ENCODE measurements at places on chromosomes 11 and 22.
A peak's percentile ranks its signal among the peaks of the same experiment; 100 is the strongest.

DNA sequence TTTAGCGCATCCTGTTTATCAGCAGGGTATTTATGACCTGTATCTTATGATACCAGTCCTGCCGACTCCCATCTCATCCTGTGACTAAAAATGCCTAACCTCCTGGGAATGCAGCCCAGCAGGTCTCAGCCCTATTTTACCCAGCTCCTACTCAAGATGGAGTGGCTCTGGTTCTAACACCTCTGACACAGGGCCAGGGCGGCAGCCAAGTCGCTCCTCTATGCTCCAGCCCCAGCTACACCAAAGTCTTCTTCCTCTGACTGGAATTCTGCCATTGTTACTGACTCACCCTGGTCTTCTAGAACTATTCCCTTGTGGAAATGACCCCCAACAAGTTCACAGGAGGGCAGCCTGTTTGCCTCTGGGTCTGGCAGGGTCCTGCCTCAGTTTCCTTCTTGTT, 7.9 kb upstream of the C1QTNF6 start:
- no peak for DNase-seq

DNA sequence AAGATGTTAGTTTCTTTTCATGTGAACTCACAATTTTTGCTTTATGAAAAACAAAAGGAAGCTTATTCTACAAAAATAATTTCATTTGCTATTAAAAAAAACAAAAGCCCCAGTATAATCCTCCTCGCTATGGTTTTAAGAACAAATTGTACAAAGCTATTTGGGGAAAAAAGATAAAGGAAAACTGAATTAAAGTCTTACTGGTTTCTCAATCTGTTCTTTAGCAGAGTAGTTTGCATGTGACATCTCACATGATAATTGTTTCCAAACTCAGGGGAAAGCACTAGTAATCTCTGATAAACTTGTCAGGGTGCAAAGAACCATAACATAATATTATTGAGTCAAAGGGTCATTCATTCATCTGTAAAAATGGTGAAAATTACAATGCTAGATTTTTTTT, 2.9 kb upstream of the DDI1 start:
- DNase-seq = no peak

GRCh38 chr11:126202646-126203359, 8.6 kb downstream of the RPUSD4 start:
- no peak for DNase-seq

- DNase-seq = no peak
Observed at GRCh38 chr11:31484497-31484896, 24.9 kb downstream of the IMMP1L start.

- no peak for DNase-seq
Observed at GRCh38 chr11:34427186-34427805, 11.4 kb upstream of the CAT start.

DNA sequence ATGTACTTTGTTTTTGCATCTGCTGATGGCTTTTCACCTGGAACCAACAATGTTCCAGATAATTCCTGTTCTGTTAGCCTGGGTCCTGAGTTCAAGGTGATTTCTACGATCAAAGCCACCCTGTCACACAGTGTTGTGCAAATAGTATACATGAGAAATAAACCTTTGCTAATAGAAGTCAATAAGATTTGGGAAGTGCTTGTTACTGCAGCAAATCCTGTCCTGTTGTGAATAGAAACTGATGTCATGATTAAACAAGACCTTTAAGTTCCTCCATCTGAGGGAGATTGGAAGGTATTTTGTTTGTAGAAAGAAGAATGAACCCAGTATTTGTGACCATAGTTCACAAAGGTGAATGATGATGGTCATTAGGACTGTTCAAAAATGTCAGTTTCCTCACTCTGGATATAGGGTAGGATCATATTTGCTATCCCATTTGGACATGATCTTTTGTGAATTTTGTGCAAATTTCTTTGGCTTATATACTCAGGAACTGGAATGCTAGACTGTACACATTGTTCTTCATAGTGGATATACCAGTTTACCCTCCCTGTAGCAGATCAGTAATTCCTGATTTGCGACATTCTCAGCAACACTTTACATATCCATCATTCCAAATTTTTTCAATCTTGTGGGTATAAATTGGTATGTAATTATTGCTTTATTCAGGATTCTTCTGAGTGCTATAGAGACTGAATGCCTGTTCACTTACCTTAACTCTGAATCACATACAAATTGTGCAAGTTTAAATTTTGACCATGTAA, 428.5 kb downstream of the METTL15 start:
- no peak for DNase-seq

GRCh38 chr22:43488031-43488866, 76.4 kb downstream of the MPPED1 start:
- no peak for DNase-seq

DNA sequence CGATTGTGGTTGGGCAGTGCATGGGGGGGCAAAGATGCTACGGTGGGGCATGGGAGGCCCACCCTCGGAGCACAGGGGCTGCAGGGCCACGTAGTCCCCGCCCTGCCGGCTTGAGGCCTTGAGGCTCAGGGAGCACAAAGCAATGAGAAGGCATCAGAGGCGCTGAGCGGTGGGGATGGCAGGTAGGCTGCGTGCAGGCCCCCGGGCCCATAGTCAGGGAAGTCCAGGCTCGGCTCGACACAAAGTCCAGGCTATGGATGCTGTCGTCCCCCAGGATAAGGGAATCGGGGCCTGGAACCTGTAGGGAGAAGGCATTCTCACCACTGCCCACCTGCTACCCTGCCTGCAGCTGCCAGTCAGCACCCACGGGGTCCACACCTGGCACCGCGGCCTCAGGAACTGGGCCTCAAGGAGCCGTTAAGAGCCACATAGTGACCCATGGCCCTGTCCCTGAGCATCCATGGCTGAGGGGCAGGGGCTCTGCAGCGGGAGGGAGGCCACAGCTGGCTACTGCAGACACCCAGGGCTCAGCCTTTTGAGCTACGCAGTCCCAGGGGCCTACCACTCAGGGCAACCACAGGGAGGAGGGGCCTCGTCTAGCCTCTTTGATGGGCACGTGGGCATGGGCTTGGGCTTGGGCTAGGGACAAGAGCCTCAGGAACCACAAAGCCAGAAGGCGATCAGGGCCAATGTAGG, 179.7 kb downstream of the IGLL1 start:
- no peak for DNase-seq

DNA sequence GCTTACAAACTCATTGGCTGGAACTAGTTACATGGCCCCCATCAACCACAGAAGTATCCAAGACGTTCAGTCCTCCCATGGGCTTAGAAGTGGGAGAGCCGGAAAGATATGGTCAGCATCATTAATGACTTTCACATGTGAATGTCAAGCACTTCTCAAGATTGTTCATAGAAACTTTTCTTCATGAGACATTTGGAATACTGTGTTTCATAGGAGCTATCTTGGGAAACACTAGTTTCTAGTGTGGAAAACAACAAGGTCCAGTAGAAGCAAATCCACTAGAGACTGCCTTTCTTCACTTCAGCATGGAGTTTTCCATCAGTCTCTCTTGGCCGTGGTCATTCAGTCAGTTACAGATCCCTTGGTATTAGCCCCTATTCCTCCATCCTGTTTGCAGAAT, 160.9 kb downstream of the C11orf91 start:
- no peak for DNase-seq

- no peak for DNase-seq
Observed at GRCh38 chr11:128291835-128292234, 295.5 kb downstream of the ETS1 start.

GRCh38 chr11:35158701-35159510, 19.9 kb downstream of the CD44 start:
- no peak for DNase-seq

DNA sequence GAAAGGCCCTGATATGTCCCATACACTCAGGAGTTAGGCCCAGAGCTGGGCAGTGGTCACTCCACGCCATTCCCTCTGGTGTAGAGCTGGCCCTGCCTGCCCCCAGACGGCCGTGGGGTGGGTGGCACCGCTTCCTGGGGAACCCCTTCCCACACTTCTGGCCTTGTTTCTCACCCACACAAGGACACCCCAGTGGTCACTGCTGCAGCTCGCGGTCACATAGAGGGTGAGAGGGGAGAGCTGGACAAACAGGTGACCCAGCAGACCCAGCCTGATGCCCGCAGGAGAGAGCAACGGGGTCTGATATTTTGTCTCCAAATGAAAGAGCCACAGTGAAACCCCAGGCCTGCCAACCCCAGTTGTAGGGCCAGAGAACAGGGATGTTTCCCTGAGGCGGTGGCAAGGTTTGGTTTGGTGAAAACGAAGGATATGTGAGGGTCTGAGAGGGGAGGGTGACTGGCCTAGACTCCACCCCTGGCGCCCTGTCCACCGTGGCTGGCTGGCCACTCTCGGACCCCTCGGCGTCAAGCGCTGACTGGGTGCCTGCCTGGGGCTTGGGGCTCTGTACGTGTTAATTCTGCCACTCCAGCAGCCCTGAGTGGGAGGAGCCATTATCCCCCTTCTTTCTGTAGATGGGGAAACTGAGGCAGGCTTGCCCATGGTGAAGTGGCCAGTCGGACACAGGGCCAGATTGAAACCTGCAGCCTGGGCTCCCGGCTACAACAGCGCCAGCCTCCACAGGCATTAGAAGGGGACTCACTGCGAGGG, 71.0 kb upstream of the PPARA start:
- DNase-seq = no peak

DNA sequence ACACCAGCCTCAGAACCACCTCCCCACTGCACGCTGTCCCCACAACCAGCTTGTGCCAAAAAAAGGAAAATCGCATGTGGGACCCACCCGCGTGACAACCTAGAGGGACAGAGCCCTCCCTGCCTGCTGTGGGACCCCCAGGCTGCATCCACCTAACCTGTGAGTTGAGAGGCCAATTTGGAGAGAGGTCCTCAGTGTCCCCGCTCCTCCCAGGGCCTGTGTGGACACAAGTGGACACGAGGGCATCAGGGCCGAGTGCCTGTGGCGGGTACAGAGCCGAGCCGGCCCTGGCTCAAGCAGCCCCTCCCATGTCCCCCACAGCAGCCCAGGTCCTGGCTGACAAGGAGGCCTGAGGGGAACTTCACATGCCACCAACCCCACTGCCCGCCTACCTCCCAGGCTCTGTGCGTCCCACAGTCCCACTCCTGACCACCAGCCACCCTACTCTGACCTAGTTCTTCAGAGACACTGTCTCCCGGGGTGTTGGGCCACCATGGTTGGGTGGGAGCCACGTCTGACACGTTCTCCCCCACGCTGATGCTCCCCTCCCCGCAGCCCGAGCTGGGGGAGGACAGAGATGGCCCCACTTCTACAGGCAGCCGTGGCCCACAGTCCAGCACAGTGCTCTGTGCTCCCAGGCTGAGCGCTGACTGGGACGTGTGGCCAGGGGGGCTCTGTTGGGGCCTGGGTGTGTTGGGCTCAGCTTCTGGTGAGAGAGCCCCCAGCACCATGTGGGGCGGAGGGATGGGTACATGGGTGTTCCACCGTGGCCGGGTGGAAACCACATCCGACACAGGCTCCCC, 19.2 kb downstream of the SELENOO start:
- no peak for DNase-seq

- no peak for DNase-seq
Observed at GRCh38 chr11:93659196-93659595, 2.3 kb upstream of the CEP295 start.

DNA sequence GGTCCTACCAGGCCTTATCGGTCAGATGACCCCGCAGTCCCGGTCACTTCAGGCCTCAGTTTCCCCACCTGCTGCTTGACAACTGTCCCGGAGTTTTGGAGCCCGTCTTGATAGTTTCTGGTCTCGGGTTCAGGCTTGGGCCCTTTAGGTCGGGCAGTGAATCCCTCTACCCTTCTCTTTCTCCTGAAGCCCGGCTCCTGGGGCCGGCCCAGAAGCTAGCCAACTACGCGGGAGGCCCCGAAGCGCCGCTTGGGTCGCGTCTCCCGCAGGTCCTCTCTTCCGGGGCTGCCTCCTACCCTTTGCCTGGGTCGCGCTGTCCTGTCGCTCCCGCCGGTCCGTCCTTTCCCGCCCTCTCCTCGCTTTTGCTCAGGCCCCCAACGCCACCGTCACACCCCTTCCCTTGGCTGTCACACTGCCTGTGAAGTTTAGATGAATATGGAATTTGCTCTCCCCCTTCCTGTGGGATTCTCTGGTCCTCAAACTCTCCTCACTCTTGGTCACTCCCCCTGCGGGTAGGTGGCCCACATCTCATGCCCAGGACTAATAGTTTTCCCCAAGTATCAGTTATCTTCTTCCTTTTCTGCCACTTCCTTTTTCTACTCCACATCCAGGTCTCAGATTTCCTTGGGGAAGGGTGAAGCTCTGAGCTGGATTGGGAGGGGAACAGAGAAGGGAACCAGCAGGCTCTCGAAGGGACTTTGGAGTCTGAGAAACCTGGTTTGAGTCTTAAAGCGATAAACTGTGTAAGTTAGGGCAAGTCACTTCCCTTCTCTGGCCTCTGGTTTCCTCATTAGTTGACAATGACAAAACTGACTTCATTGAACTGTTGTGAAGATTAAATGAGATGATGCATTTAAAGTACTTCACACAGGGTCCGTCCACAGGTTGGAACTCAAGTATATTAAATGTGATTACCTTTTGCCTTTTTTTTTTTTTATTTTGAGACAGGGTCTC, 790 bp downstream of the RAB1B start:
- DNase-seq = no peak

GRCh38 chr11:21771097-21771496, 421.8 kb upstream of the ANO5 start:
- peak; percentile 69 for DNase-seq

All from NCI-H1930 (cell line).